ENCODE measurements at places on chromosomes 6 and 20.

DNA sequence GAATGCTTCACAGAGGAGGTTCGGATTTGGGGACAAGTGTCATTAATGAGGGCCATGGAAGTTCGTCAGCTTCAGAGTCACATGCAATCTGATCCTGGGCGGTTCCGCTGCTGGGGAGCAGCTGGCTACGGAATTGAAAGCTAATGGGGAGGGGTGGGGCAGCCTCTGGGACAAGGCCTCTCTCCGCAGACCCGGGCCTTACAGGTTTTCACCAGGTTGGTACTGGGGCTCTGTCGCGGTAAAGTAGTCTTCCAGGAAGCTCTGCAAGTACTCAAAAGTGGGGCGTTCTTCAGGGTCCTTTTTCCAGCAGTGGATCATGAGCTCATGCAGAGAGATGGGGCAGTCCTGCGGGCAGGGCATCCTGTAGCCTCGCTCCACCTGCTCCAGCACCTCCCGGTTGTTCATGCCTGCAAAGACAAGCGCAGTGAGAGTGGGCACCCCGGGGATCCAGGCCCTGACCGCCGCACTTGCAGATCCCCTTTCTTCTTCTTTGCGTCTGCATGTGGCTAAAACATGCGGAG is 55.9 kb upstream of the TRAF3IP2 start:
- no peak for DNase-seq

DNA sequence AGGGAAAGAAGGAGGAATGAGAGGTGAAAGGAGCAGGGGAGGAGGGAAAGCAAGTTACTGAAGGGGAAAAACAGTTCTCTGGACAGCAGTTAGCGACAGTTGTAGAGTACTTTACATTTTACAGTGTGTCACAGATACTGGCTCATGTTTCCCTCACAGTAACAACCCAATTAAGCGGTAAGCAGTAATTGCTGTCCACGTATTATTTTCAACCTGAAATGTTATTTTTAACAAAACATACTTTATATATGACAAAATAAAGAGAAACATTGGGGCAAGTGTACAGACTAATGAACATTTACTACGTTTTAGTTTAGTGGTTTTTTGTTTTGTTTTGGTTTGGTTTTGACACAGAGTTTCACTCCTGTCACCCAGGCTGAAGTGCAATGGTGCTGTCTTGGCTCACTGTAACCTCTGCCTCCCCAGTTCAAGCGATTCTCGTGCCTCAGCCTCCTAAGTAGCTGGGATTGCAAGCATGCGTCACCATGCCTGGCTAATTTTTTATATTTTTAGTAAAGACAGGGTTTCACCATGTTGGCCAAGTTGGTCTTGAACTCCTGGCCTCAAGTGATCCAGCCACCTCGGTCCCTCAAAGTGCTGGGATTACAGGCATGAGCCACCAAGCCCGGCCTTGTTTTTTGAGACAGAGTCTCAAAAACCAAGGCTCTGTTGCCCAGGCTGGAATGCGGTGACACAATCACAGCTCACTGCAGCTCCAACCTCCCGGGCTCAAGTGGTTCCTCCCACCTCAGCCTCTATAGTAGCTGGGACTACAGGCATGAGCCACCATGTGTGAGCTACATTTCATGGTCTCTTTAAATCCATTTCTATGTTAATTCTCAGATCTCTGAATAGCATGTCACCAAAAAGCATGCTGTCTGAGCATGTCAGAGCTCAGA is 22.6 kb upstream of the BTN3A2 start:
- no peak for DNase-seq

DNA sequence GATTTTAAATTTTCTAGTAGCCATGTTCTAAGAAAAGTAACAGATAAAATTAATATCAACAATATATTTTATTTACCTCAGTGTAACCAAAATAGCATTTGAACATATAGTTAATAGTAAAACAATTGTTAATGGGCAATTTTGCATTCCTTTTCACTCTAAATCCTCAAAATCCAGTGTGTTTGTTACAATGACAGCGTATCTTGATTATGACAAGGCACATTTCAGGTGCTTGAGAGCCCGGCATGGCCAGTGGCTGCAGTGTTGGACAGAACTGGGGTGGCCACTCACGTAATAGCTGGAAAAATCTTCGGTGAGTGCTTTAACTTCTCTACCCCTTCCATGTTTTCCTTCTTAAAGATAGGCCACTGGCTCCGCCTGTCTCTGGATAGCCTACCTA is 248.0 kb upstream of the RREB1 start:
- DNase-seq, result no peak

DNA sequence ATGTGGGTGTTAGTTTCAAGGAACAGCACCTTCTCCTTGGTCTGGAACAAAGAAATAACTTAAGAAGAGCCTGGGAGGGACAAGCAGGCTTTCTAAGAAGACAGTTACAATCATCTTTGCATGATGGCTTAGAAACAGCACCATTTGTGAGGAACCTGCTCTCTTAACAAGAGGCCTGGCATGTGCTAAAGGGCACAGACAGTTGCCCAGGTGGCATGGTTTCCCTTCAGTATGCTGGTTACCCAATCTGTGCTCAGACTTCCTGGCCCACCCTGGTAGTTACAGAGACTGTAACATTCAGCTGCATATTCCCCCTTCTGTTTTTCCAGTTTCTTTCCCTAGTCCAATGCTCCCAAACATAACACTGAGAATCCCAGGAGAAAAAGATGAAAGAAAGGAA is 84.0 kb downstream of the CHD6 start:
- no peak for DNase-seq

GRCh38 chr20:18514127-18514526 is 6.4 kb downstream of the SEC23B start:
- no peak for DNase-seq

- no peak for DNase-seq
Measured at GRCh38 chr20:8005033-8005432, 14.5 kb downstream of the TMX4 start.

DNA sequence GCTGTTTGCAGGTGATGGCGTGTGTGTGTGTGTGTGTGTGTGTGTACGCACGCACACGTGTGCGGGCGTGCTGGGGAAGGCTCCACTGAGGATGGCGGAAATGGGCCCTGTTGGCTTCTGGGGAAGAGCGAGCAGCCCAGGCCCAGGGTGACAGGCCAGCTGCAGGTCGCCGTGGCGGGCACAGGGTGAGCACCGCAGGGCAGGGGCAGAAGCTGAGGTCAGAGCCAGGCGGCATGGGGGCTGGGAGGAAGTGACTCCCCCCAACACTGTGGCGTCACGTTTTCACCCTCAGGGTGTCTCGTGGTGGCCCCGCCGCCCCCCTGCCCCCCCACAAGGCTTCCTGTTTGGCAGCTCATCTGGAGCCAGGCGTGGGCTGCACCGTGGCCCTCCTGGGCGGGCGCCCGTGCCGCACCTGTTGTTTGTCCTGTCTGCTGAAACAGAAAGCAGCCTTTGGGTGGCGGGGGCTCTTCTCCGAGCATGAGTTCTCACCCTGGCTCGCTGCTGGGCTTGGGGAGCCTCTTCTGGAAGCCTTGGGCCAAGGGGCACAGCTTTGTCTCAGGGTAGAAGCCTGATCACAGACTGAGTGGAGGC is 7.1 kb downstream of the RBM38 start:
- no peak for DNase-seq

DNA sequence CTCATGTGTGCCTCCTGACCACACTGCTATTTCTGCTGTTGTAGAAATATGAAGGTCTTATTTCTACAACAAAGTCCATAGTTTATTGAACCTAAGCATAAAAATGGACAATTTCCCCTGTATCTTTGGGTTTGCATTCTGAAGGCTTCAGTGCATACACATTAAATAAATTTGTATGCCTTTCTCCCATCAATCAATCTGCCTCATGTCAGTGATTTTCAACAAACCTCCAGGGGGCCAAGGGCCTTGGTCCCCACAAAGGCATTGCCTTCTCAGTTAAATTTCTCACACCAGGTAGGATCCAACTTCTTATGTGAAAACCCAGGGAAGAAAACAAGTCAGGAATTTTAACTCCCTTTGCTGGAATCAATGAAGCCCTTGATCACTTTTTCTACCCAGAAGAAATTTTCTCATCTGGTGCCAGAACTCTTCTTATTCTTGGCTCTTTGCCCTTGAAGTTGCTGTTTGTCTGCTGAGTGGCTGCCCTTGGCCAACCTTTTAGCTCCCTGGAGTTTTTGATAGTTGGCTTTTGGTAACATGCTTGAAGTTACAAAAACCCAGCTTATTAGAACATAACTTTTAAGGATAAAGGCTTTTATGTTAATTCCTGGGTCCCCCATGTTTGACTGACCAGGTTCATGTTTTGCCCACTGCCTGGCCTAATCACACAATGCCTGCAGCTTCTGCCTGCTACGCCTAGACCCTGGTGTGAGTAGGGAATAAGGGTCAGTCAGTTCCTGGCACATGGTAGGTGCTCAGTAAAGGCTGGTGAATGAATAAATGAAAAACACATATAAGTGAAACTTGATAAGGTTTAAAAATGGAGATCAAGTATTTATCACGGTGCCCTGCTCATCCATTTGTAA is 37.0 kb downstream of the SHLD1 start:
- peak; percentile 11 for DNase-seq

DNA sequence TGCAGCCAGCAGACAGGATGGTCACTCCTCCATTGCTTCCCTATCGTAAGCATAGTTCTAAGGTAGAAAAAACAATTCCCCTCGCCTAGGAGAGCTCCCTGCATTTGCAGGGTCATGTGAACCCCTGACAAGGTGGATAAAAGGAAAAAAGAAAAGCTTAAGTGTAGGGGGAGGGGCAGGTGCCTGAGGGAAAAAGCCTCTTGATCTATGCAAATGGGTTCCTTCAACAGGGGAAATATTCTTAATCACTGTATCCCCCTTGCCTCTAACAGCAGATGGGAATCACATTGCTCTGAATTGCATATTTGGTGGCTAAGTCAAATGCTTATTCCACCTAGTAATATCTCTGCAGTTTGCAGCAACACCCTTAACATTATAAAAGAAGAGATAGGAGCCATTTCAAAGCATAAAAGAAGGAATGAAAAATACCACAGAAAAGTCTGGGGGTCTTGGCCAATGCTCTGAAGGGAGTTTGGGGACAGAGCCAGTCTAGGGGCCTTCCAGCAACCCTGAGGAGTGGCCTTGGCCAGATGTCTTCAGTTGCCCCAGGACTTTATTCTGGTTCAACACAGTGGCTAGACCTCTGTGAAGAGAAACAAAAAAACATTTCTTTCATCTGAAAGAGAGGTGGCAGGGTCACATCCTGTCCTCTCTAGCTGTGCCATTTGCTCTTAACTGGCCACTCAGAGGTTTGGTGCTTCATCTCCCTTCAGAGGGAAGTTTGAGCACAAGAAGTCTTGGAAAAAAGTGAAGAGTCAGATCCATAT is 660.4 kb upstream of the GJE1 start:
- no peak for DNase-seq

- DNase-seq, result no peak
Measured at GRCh38 chr20:61970357-61970756, 95.3 kb downstream of the TAF4 start.

DNA sequence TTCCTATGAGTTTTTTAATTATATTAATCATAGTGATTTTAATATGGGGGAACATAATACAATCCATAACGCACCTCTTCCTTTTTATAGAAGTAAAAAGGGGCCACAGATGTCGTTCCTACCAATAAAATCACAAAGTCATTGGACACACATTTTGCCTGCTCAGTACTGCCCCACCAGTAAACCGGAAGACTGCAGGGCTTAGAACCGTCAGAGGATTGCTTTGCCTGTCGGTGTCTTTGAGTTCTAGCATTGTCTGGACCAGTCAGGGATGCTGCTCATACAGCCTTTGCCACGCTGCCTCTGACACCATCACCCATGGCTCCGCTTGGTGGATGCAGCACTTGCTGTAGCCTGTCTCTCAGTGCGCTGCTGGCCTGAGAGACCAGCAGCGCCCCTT is 853.6 kb downstream of the C6orf118 start:
- no peak for DNase-seq

Data from fibroblast of skin of left biceps (primary cell).